AG20443 (cell line): ENCODE measurements at places on chromosomes 5 and 9.

GRCh38 chr9:130235558-130236435 is 29.8 kb upstream of the HMCN2 start:
- peak; percentile 79 for DNase-seq

DNA sequence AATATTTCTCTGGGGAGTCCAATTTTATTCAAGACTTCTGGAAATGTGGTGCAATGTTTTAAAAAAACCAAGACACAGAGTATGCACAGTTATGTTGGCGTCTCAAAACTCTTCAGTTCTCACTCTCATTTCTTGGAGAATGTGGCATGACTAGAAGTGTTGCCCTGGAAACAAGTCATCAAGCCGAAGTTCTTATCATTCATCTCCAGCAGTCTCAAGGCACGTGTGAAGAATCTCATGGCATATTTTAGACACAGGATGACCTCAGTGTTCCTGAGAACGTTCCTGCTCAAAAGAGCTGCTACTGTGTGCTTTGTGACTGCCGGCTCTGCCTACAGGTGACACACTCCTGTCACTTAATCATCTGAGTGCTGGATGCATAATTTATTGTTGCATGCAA is 147.4 kb upstream of the IRX4 start:
- DNase-seq, result no peak

DNA sequence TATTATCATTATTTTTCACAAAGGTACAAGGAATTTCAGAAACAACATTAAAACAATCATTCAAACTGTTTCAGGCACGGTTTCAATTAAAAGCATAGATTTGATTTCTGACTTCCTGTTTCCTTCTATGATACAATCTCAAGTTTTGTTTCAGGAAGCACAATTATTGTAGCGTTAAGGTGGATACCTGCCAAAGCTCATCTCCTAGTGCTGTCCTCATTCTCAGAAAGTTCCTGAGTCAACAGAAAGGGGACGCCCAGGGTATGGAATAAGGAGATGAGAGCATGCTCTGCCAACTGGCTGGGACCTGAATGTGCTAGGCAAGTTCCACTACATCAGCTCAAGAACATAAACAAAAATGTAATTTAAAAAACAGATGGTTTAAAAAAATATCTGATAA is 2.0 kb upstream of the TRIM14 start:
- DNase-seq, result no peak

- no peak for DNase-seq
Measured at GRCh38 chr5:2750758-2751464, 566 bp downstream of the IRX2 start.

DNA sequence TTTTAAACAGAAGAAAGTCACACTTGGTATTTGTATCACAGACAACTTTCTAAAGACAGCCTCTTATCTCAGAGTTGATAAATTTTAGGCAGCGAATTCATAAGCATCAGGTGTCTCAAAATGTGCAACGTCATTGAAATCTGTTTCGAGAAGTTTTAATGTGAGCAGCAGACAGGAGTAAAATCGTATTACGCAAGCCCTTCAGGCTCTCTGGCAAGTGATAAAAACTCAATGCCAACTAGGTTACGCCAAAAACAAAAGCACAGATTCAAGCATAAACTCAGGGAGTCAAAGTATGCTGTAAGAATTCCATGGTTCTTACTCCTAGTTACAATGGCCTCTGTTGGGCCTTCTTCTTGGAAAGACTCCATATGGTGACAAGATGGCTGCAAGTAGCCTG is 244.7 kb downstream of the SEMA5A start:
- peak; percentile 14 for DNase-seq

DNA sequence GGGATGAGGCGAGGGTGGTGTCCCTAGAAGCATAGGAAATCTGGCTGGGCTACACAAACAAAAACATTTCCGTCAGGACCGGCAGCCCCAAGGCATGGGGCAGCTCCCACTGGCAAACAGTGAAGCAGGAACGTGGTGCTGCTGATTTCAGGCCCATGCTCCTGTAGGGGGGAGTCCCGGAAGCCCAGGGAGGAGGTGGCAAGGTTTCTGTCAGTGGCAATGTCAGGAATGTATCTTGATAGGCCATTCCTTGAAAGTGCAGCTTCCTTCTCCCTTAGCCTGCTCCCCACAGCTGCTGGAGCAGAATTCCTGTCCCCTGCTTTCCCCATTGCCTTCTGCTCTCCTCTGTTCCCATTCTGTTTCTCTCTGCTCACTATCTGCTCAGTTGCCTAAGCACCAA is 42.4 kb downstream of the MRRF start:
- no peak for DNase-seq

- DNase-seq, result no peak
Measured at GRCh38 chr9:136686534-136686793, 793 bp downstream of the AGPAT2 start.

DNA sequence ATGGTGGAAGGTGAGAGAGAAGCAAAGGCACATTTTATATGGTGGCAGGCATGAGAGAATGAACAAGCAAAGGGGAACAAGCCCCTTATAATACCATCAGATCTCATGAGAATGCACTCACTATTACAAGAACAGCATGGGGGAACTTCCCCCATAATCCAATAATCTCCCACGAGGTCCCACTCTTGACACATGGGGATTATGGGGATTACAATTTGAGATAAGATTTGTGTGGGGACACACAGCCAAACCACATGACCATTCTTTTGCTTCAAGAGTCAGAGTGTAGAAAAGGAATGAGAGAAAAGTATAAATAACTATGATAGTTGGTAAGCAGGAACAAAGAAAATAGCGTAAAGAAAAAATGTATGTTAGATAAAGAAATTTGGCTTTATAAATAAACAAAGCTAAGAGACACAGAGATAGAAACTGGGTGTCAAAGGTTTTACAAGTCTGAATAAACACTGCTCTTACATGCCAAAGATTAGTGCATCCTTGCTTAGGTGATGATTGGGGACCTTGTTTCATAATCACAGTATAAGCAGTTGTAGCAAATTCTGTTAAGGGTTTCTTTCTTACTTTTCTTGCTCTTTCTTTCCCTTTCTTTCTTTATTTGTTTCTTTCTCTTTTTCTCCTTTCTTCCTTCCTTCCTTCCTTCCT is 91.9 kb upstream of the PAPPA start:
- DNase-seq, result no peak
